CD4-positive, CD25-positive, alpha-beta regulatory T cell (primary cell): ENCODE measurements at places on chromosomes 11 and 22. TPM values are rescaled to one million over a fixed set of nuclear protein-coding genes. Genes with fewer than 3 reads are reported as not detected.

Gene SAA2
- 0.62 TPM for total RNA-seq

DNA sequence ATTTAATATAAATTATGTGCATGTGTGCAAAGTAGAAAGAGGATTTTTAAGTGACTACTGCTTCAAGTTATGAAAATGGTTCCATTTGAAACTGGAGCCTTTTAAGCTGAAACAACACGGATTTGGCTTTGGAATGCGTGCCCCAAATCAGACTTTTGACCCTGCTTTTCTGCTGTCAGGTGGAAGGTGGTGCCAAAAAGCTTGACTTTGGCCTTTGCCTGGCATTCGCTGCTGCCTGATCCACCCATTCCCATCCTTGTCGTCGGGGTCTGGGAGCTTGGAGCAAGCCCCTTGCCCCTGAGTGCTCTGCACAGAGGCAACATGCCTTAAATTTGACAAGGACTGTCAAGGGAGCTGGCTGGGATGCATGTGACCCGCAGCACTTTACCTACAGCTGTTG, 335.3 kb upstream of the SYN3 start:
- H3K4me1 ChIP-seq: no peaks in the 10 kb centered on the region
- DNase-seq: no peak
- no peak overlapping the region for H3K4me3 ChIP-seq
- H3K27me3 ChIP-seq: no peaks in the 10 kb centered on the region

Gene RIMBP3B
- not detected for total RNA-seq

GRCh38 chr22:19753090-19753842, 7.3 kb upstream of the TBX1 start:
- peaks cover 18% of the 10 kb centered on the region for H3K4me1 ChIP-seq
- H3K36me3 ChIP-seq: no peaks in the 10 kb centered on the region
- no peak overlapping the region for H3K27ac ChIP-seq
- DNase-seq: no peak

- no peak overlapping the region for H3K27ac ChIP-seq
- H3K4me1 ChIP-seq: no peaks in the 10 kb centered on the region
- peaks cover 65% of the 10 kb centered on the region for H3K36me3 ChIP-seq
- H3K4me3 ChIP-seq: no peak overlapping the region
- DNase-seq: no peak
- H3K27me3 ChIP-seq: no peaks in the 10 kb centered on the region
Observed at GRCh38 chr11:991034-991433, 45.5 kb downstream of the MUC6 start.

Gene RASSF10
- not detected for total RNA-seq

DNA sequence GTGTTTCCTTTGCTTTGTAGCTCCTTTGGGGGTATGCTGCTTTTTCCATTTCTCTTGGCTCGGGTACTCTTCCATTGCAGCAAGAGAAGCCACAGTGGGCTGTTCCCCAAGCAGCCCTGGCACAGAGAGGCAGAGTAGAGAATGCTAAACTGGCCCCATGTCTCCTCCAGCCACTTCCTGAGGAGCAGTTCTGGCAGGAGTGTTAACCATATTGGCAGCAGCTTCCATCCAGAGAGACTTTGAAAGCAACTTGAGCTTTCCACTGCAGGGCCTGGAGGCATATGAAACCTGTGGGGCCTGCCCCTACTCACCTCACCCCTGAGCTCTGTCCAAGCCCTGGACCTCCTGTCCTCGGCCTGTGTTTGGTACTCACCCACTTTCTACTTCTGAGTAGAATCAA, 61.8 kb downstream of the ALX4 start:
- DNase-seq: no peak
- no peaks in the 10 kb centered on the region for H3K27me3 ChIP-seq
- no peak overlapping the region for H3K4me3 ChIP-seq
- H3K4me1 ChIP-seq: no peaks in the 10 kb centered on the region

Gene ACTN3
- total RNA-seq: not detected

DNA sequence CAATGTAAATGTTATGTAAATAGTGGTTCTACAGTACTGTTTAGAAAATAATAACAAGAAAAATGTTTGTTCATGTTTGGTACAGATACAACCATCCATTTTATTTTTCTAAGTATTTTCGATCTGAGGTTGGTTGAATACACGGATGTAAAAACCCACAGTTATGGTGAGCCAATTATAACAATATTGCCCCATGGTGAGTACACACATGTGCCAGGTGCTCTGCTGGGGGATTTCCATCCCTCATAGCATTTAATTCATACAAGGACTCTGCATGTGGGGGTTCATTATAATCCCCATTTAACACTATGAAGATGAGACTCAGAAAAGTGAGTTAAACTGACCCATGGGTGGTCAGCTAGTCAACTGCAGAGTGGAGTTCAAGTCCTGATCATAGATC, 23.3 kb upstream of the TTC28 start:
- peaks cover 3% of the 10 kb centered on the region for H3K36me3 ChIP-seq
- no peak overlapping the region for H3K4me3 ChIP-seq
- no peak for DNase-seq
- no peaks in the 10 kb centered on the region for H3K27me3 ChIP-seq

DNA sequence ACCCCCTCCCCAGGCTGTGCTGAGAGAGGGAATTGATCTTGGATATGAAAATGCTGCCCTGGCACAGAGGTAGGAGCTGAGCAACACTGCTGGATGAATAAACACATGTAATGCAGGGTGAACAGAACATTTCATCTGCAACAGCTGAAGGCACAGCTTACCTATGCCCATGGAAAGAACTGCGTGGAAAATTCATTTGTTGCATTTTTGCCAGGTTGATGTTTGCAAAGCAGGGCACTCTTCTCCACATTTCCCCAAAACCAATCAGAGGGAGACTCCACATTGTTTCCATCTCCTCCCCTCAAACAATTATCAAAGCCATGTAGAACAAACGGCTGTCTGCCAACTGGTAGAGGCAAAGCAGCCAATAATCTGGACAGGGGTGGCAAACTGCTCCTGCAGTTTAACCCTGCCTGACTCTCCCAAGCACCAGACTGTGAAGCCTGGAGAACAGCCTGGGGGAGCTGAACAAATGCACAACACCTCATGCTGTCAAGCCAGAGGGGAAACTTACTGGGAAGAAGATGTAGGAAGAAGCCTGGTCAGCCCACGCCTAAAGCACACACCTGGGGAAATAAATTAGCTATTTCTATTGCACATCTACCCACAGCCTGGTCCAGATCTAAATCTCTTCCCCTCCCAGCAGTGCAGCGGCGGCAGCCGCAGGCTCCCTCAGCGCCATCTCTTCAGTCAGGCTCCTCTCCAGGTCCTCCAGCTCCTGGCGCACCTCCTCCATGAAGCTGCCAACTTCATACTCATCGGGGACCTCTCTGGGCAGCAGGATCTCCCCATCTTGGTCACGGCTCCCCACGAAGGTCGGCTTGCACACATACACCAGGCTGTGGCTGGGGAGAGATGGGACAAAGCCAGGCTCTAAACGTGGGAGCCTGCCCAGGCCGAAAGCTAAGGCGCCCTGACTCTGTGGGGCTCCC, 44.3 kb downstream of the DKK3 start:
- H3K4me3 ChIP-seq: no peak overlapping the region
- H3K27me3 ChIP-seq: no peaks in the 10 kb centered on the region
- peaks cover 19% of the 10 kb centered on the region for H3K4me1 ChIP-seq
- no peaks in the 10 kb centered on the region for H3K36me3 ChIP-seq

Gene OR51G1
- total RNA-seq: not detected

- DNase-seq: no peak
- H3K36me3 ChIP-seq: peaks cover 55% of the 10 kb centered on the region
- H3K4me3 ChIP-seq: no peak overlapping the region
- H3K27me3 ChIP-seq: no peaks in the 10 kb centered on the region
- H3K27ac ChIP-seq: no peak overlapping the region
Observed at GRCh38 chr11:43904742-43905535, 24.3 kb downstream of the ALKBH3 start.

GRCh38 chr11:26276798-26277424, 55.0 kb upstream of the ANO3 start:
- no peaks in the 10 kb centered on the region for H3K27me3 ChIP-seq
- DNase-seq: peak; percentile 2
- no peak overlapping the region for H3K27ac ChIP-seq
- H3K4me1 ChIP-seq: no peaks in the 10 kb centered on the region

Gene FLRT1
- total RNA-seq: not detected

GRCh38 chr22:50396751-50397370, 53.7 kb downstream of the PPP6R2 start:
- no peaks in the 10 kb centered on the region for H3K4me1 ChIP-seq
- no peak overlapping the region for H3K27ac ChIP-seq
- H3K36me3 ChIP-seq: peaks cover 29% of the 10 kb centered on the region
- no peak overlapping the region for H3K4me3 ChIP-seq
- no peaks in the 10 kb centered on the region for H3K27me3 ChIP-seq

GRCh38 chr22:50252082-50253045, 1.3 kb upstream of the HDAC10 start:
- no peak overlapping the region for H3K4me3 ChIP-seq
- peak overlapping the region; percentile 67 for H3K27ac ChIP-seq
- H3K27me3 ChIP-seq: no peaks in the 10 kb centered on the region

GRCh38 chr11:19817265-19817851, 104.7 kb downstream of the NAV2 start:
- DNase-seq: no peak
- H3K27ac ChIP-seq: no peak overlapping the region
- H3K4me3 ChIP-seq: no peak overlapping the region
- no peaks in the 10 kb centered on the region for H3K4me1 ChIP-seq
- H3K27me3 ChIP-seq: no peaks in the 10 kb centered on the region

Gene LRP5
- total RNA-seq: 1.3 TPM

DNA sequence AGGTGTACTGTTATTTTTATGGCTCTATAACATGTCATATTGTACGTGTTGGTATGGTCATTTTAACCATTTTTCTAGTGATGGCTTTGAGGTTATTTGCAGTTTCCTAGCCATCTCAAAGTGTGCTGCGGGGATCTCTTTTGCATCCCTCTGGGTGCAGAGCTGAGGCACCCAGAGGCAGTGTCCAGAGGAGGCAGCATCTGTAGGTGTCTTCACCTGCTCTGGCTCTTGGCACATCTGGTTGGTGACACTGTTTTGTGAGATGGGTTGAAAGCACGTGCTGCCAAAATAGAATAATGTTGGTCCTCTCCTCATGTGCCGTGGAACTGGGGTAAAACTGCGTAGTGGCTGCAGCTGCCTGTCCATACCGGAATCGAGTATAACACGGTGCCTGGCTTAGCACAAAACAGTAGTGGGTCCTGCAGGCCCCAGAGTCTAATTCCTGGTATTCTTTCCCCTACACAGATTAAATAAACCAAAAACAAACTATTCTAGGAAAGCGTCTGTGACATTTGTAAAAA, 12.9 kb downstream of the NEAT1 start:
- H3K4me1 ChIP-seq: peaks cover 41% of the 10 kb centered on the region
- no peaks in the 10 kb centered on the region for H3K27me3 ChIP-seq
- H3K4me3 ChIP-seq: no peak overlapping the region
- peak; percentile 14 for DNase-seq
- peak overlapping the region; percentile 42 for H3K27ac ChIP-seq
- H3K36me3 ChIP-seq: peaks cover 46% of the 10 kb centered on the region

DNA sequence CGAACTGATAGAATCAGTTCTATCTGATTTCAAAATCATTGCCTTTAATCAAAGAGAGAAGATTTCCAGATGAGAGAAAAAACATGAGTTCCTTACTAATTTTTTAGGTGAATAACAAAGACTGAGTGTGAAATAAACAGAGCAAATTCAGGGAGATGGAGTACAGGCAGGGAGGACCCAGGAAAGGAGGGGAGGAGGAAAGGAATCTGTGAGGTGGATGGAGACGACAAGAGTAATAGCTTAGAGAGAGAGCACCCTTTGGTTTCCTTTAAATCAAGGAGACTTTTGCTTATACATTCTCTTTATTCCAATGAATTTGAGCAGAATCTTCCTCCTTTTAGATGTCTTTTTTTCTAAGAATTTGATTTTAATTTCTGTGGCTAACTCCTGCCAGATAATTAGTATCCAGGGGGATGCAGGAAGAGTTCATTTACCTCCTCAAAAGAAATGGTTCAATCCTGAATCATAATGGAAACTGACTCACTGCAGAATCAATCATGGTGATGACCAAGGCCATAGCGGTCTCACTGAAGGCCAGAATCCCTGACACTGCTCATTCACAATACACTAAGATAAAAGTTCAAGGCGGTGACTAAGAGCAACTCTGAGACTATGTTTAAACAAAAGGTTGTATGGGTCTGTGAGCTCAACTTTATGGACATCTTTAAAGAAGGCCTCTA, 234.0 kb upstream of the ZC3H12C start:
- H3K27ac ChIP-seq: no peak overlapping the region
- no peaks in the 10 kb centered on the region for H3K4me1 ChIP-seq
- no peak for DNase-seq
- H3K36me3 ChIP-seq: no peaks in the 10 kb centered on the region
- no peaks in the 10 kb centered on the region for H3K27me3 ChIP-seq

DNA sequence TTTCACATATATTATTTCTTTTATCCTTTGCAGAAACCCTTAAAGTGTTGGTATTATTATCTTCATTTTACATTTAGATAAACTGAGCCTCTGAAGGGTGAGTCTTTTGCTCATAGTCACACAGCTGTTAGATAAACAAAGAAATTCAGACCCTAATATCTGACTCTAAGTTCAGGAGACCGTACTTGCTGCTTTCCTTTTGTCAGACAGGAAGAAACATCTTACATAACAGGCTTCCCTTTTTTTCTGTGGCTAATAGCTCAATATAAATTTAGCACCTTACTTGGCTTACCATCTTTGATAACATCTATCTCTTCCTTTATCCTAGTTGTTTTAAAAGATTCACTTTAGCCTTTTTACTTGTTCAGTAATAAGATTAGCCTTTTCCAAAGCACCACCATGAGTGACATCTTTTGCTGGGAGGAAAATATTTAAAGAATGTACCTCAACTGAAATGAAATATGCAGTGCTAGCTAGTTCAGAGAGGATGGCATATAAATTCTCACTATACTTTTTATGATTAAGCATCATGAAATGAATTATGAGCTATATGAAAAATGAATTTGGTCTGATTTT, 128.6 kb downstream of the WNT11 start:
- DNase-seq: no peak
- no peaks in the 10 kb centered on the region for H3K27me3 ChIP-seq
- H3K27ac ChIP-seq: peak overlapping the region; percentile 5
- peaks cover 4% of the 10 kb centered on the region for H3K4me1 ChIP-seq
- no peaks in the 10 kb centered on the region for H3K36me3 ChIP-seq

Gene CYB561A3
- total RNA-seq: 29.5 TPM

Gene C11orf16
- not detected for total RNA-seq

Gene OR8G1
- total RNA-seq: not detected

DNA sequence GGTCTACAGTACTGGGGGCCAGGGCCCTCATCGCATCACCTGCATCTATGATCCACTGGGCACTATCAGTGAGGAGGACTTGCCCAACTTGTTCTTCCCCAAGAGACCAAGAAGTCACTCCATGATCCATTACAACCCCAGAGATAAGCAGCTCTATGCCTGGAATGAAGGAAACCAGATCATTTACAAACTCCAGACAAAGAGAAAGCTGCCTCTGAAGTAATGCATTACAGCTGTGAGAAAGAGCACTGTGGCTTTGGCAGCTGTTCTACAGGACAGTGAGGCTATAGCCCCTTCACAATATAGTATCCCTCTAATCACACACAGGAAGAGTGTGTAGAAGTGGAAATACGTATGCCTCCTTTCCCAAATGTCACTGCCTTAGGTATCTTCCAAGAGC, 3.8 kb upstream of the PPFIBP2 start:
- no peak for DNase-seq
- no peak overlapping the region for H3K4me3 ChIP-seq
- H3K4me1 ChIP-seq: peaks cover 18% of the 10 kb centered on the region
- H3K27ac ChIP-seq: no peak overlapping the region
- no peaks in the 10 kb centered on the region for H3K36me3 ChIP-seq

GRCh38 chr11:1150769-1151365, 6.9 kb upstream of the MUC5AC start:
- H3K27ac ChIP-seq: no peak overlapping the region
- DNase-seq: no peak
- H3K4me3 ChIP-seq: no peak overlapping the region
- H3K36me3 ChIP-seq: no peaks in the 10 kb centered on the region
- no peaks in the 10 kb centered on the region for H3K27me3 ChIP-seq
